ENCODE measurements at places on chromosomes 1 and 21.

- DNase-seq = no peak
Measured at GRCh38 chr1:175978476-175978875, 228.6 kb downstream of the COP1 start.

DNA sequence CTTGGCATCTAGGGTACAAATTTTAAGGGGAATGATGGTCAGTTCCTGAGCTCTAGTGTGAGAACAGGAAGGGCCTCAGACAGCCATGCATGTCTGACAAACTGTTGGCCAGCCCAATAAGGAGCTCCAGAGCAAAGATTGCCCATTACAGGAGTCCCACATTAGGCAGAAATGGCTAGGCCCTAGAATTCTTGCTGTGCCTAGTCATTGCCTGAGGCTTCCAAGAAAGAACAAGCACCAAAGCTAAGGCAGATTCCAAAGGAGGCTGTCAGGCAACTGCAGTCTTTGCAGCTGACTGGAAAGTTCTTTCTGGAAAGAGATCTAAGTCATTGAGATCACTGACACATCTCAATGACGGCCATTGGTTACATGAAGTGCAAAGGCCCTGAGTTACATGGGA lies 3.9 kb upstream of the STIL start:
- no peak for DNase-seq

GRCh38 chr1:6271554-6271953 lies 10.7 kb upstream of the GPR153 start:
- no peak for DNase-seq

GRCh38 chr1:153387001-153387400 lies 3.9 kb downstream of the S100A8 start:
- no peak for DNase-seq

DNA sequence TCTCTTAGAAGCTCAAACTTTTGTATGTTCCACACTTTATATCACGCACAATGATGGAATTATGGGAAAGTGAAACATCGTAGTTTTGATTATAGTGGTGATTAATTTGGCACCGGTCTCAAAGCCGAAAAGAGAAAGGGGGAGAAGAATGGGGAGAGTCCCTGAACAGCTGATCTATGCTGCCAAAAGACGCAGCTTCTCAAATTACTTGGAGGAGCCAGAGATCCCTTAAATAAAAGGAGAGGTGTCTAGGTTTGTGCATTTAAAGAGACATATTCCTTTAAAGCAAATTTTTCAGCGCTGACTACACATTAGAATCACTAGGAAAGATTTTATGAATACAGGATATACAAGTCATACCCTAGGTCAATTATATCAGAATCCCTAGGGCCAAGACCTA lies 599.6 kb upstream of the ADAMTS5 start:
- DNase-seq = no peak

DNA sequence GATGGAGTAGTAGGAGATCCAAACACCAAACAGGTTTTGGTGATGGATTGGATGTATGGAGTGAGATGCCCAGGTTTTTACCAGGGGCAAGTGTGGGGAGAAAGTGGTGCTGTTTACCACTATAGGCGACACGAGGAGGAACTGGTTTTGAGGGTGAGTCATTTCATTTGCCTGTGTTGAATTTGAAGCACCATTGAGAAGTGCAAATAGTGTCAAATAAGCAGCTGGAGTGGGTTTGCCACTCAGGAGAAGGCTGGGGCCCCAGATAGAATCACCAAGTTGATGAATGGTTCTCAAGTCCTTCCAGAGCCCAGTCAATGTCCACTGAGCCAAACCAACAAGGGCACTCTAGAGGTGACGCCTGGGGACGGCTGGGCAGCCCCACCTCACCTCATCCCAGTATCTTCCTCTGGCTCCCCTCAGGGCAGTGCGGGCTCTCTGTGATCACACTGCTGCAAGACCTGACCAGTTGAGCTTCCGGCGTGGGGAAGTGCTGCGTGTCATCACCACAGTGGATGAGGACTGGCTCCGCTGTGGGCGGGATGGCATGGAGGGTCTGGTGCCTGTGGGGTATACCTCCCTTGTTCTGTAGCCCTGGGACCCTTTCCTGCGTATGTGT lies 9.4 kb downstream of the RUSC1 start:
- no peak for DNase-seq

GRCh38 chr1:19775317-19775716 lies 24.4 kb downstream of the TMCO4 start:
- DNase-seq = no peak
